Uterus (tissue), 4 donors: ENCODE measurements at places on chromosomes 16 and 17. TPM values are rescaled to one million over a fixed set of nuclear protein-coding genes. Genes with fewer than 3 reads are reported as not detected.

SLC22A31 gene
- total RNA-seq: not detected

- no peak for DNase-seq
Observed at GRCh38 chr17:33572615-33573014, 279.5 kb upstream of the ASIC2 start.

DNA sequence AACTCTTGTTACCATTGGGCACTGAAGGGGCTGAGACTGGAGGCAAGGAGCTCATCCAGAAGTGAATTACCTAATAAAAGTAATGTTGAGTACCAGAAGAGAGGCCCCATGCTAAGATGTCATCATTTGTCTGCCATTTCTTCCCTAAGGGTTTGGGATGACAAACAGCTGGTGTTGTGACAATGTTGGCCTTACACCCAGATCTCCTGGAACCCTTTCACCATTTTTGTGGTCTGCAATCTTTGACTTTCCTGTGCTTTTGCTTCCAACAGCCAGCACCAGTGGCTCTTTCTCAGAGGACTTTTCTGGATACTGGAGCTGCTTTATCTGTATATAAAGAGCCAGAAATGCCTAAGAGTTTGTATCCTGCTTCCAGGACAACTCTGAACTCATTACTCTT lies 84.1 kb downstream of the SHISA9 start:
- no peak for DNase-seq

DNA sequence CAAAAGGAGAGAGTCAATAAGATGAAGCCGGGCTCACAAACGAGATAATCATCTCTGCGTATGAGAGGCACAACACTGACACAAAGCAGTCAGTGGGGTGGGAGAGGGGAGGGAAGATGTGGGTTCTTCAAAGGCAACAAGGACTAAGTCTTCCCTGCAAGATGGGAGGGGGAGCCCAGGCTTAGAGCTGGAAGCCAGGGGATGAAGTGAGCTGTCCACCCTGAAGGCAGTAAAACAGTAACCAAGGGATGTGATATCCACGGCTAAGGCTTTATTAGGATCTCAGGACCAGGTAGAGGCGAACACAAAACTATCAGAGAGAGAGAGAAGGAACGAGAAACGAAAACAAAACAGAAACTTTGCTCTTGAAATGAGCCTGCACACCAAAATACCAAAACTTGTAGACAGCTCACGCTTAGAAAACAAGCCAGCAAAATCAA lies 115.9 kb downstream of the DYNLRB2 start:
- DNase-seq: no peak

CTRB1 gene
- not detected for total RNA-seq

CCL17 gene
- total RNA-seq: not detected

KRT40 gene
- total RNA-seq: 0.21 TPM
